ENCODE measurements at places on chromosomes 12 and 14.
A peak's percentile ranks its signal among the peaks of the same experiment; 100 is the strongest.

DNA sequence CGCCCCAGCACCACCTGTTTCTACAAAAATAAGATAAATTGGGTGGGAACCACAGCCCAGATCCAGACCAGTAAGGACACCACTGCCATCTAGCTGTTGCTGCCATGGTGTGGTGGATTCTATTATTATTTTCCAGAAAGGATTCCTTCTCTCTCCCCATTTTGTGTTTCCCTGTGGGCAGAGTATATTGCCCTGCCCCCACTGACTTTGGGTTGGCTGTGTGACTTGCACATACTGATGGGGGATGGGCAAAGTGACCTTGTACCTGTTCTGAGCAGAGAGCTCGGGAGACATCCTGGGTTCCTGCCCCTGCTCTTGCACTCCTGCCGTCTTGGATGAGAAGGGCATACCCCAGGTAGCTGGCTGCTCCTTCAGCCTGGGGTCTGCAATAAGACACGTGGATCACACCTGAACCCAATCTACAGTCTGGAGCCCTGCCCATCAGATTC is 24.3 kb downstream of the MOAP1 start:
- H3K4me3 ChIP-seq, result no peak overlapping the region
- H3K27ac ChIP-seq, result no peak overlapping the region
- no peak for DNase-seq
- H3K27me3 ChIP-seq, result no peaks in the 10 kb centered on the region

DNA sequence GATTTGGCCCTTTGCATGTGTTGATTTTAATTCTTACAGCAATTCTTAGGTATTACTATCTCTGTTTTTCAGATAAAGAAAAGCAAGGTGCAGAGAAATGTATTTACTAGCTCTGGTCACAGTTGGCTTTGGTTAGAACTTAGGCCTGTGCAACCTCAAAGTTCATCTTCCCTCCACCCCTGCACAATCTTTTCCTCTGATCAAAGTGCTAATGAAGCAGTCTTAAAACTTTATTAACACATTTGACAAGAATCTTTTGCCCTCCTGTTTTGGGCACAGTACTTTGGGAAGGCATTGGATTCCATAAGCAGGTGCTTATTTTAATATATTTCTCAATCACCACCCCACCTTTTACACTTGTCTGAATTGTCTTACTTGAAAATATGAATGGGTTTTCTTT is 2.7 kb downstream of the IRAK4 start:
- H3K27me3 ChIP-seq, result no peaks in the 10 kb centered on the region
- DNase-seq, result no peak
- peaks cover 25% of the 10 kb centered on the region for H3K36me3 ChIP-seq
- H3K4me1 ChIP-seq, result peaks cover 35% of the 10 kb centered on the region
- H3K27ac ChIP-seq, result peak overlapping the region; percentile 69
- peak overlapping the region; percentile 61 for H3K4me3 ChIP-seq

- peaks cover 46% of the 10 kb centered on the region for H3K4me1 ChIP-seq
- H3K4me3 ChIP-seq, result peak overlapping the region; percentile 47
- peaks cover 76% of the 10 kb centered on the region for H3K36me3 ChIP-seq
- DNase-seq, result peak; percentile 80
- H3K27me3 ChIP-seq, result no peaks in the 10 kb centered on the region
Observed at GRCh38 chr12:49763006-49763591, 21.7 kb downstream of the TMBIM6 start.

GRCh38 chr12:119211884-119212283 is 33.2 kb downstream of the HSPB8 start:
- no peak for DNase-seq
- no peak overlapping the region for H3K27ac ChIP-seq
- peaks cover 10% of the 10 kb centered on the region for H3K27me3 ChIP-seq
- H3K36me3 ChIP-seq, result no peaks in the 10 kb centered on the region

GRCh38 chr12:38124247-38125012 is 192.1 kb upstream of the ALG10B start:
- no peak overlapping the region for H3K27ac ChIP-seq
- peaks cover 2% of the 10 kb centered on the region for H3K4me1 ChIP-seq

DNA sequence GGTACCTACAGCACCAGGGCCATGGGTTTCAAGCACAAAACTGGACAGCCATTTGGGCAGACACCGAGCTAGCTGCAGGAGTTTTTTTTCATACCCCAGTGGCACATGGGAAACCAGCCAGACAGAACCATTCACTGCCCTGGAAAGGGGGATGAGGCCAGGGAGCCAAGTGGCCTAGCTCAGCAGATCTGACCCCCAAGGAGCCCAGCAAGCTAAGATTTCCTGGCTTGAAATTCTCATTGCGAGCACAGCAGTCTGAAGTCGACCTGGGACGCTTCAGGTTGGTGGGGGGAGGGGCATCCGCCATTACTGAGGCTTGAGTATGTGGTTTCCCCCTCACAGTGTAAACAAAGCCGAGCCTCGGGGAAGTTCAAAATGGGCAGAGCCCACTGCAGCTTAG is 81.2 kb upstream of the CCDC175 start:
- H3K4me3 ChIP-seq, result no peak overlapping the region
- peaks cover 1% of the 10 kb centered on the region for H3K4me1 ChIP-seq
- no peak overlapping the region for H3K27ac ChIP-seq
- peaks cover 10% of the 10 kb centered on the region for H3K27me3 ChIP-seq

DNA sequence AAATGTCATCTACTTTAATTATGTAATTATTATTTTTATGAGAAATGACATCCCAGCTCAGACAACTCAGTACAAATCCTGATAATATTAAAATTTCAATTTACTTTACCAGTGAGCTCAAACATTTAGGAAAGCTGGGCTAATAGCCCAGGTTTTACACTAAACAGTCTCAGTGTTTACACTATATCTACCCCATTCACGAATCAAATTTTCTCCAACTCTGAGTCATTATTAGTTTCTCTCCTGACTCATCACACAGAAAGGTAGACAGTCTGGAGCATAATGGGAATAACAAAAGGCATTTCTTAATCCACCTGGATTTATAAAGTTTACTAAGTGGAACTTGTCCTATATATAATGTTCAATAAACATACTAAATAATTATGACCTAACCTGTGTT is 5.7 kb downstream of the PAWR start:
- no peaks in the 10 kb centered on the region for H3K36me3 ChIP-seq
- peaks cover 52% of the 10 kb centered on the region for H3K27me3 ChIP-seq
- DNase-seq, result no peak
- H3K4me1 ChIP-seq, result no peaks in the 10 kb centered on the region
- H3K4me3 ChIP-seq, result no peak overlapping the region

GRCh38 chr12:110721570-110721969 is 21.1 kb downstream of the PPP1CC start:
- H3K4me3 ChIP-seq, result no peak overlapping the region
- peaks cover 9% of the 10 kb centered on the region for H3K4me1 ChIP-seq
- peaks cover 86% of the 10 kb centered on the region for H3K36me3 ChIP-seq
- DNase-seq, result no peak
- H3K27ac ChIP-seq, result no peak overlapping the region

DNA sequence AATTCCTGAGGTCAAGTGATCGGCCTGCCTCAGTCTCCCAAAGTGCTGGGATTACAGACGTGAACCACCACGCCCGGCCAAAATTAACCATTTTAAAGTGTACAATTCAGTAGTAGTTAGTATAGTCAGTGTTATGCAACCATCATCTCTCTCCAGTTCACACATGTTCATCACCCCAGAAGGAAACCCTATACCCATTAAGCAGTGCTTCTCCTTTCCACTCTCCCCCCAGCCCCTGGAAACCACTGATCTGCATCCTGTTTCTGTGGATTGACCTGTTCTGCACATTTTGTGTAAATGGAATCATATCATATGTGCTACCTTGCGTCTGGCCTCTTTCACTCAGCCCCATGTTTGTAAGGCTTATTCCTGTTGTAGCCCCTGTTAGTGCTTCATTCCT is 52.2 kb downstream of the PHETA1 start:
- H3K4me3 ChIP-seq, result no peak overlapping the region
- peaks cover 49% of the 10 kb centered on the region for H3K27me3 ChIP-seq
- no peak for DNase-seq
- H3K27ac ChIP-seq, result no peak overlapping the region
- H3K36me3 ChIP-seq, result no peaks in the 10 kb centered on the region

DNA sequence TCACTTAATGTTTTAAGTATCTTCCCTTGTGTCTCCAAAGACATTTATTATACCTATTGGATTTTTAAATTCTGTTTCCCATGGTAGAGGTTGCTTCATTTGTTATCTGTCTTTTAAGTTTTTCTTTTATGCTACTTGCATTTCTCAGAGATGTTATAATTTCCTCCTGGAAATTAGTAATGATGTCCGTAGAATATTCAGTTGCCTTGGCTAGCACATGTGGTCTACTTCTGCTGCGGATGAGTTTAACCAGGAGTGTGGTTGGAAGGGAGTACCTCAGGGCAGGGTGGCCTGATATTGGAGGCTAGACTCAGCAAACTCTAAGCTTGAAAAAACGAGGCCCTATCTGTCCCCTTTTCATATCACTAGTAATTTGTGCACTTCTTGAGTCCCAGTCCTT is 8.8 kb upstream of the EVL start:
- H3K4me3 ChIP-seq, result no peak overlapping the region
- H3K27me3 ChIP-seq, result no peaks in the 10 kb centered on the region
- peaks cover 39% of the 10 kb centered on the region for H3K4me1 ChIP-seq
- no peak overlapping the region for H3K27ac ChIP-seq

- H3K36me3 ChIP-seq, result no peaks in the 10 kb centered on the region
- no peak for DNase-seq
- no peak overlapping the region for H3K4me3 ChIP-seq
- H3K27ac ChIP-seq, result no peak overlapping the region
- H3K27me3 ChIP-seq, result peaks cover 27% of the 10 kb centered on the region
Observed at GRCh38 chr14:78227248-78228077, 57.3 kb downstream of the NRXN3 start.

DNA sequence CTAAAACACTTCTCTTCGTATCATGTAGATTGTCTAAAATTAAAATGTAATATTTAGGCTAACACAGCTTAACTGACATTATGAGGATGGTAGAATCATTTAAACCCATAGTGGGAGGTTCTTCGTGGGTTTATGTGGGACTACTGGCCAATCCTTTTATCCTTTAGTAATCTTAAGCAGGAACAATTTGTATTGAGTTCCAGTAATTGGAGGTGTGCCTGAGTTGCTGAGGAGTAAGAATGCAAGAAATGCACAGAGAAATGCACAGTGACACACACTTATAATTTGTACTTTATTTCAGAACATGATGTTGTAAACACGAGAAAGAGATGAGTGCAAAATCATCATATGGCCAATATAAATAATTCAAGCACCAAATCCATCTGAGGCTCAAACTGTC is 22.3 kb downstream of the OTOGL start:
- no peak for DNase-seq
- no peak overlapping the region for H3K27ac ChIP-seq
- no peak overlapping the region for H3K4me3 ChIP-seq
- peaks cover 16% of the 10 kb centered on the region for H3K27me3 ChIP-seq

DNA sequence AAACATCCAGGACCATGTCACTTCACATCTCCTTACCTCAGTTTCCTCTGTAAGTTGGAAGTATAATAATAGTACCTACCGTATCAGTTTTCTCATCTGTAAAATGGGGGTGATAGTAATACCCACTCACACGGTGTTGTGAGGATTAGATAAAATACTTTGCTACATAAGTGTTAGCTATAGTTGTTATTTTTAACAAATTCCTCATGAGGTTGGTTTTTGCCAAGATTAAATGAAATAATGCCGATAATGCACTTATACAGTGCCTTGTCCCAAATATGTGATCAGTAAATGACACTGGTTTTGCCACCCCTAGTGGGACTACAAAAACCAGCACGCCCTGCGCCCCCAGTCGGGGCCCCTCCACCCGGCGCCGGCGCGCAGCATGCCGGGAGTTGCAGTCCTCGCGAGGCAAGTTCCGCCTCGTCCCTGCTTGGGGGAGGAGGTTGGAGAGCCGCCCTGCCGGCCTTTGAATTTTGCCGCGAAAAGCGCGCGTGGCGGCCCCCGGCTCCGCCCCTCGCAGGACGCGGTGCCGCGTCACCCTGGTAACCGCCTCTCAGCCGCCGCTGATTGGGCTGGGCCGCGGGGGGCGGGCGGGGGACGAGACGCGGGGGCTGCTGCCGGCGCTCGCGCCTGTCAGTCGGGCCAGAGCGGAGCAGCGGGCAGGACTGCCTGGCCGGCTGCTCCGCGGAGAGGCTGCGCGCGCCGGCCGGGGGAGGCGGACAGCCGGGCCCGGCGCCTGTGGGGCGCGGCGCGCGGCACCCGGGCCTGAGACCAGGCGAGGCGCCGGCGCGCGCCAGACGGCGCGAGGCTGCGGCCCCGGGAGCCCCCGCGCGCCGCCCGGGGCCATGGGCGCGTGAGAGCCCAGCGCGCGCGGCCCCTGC is at the start of gene FAM222A:
TSS of gene FAM222A (plus strand) at position 639 of the 884 bp plus-strand sequence. CDS start 30,322 bp downstream, outside the sequence.
- peaks cover 45% of the 10 kb centered on the region for H3K27me3 ChIP-seq
- no peak within 1 kb of the TSS for H3K27ac ChIP-seq
- H3K36me3 ChIP-seq, result peaks cover 10% of the 10 kb centered on the region
- H3K4me3 ChIP-seq, result peak within 1 kb of the TSS; percentile 61
- peak; percentile 97 for DNase-seq

GRCh38 chr12:53928054-53928835 is 10.4 kb upstream of the HOXC13 start:
- DNase-seq, result no peak
- H3K27ac ChIP-seq, result no peak overlapping the region
- no peak overlapping the region for H3K4me3 ChIP-seq
- peaks cover 100% of the 10 kb centered on the region for H3K27me3 ChIP-seq

DNA sequence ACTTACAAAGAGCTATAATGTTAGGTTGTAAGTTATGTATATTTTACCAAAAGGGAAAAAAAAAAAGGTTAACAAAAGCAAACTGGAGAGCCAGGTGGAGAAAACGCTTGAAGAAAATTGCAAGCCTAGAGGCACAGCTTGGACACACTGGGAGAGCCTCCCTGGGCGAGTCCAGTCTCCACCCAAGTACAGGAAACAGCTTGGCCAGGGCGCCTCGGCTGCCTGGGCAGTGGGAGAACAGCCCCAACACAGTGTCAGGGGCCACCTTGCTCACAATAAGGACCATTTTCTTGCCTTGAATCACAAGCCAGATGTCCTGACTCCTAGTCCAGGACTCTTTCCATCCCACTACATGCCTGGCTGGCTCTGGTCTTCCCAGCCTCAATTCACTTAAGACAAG is 33.3 kb downstream of the TTC7B start:
- no peak overlapping the region for H3K4me3 ChIP-seq
- no peaks in the 10 kb centered on the region for H3K4me1 ChIP-seq
- no peak for DNase-seq
- H3K27me3 ChIP-seq, result no peaks in the 10 kb centered on the region
- H3K27ac ChIP-seq, result no peak overlapping the region
- no peaks in the 10 kb centered on the region for H3K36me3 ChIP-seq

DNA sequence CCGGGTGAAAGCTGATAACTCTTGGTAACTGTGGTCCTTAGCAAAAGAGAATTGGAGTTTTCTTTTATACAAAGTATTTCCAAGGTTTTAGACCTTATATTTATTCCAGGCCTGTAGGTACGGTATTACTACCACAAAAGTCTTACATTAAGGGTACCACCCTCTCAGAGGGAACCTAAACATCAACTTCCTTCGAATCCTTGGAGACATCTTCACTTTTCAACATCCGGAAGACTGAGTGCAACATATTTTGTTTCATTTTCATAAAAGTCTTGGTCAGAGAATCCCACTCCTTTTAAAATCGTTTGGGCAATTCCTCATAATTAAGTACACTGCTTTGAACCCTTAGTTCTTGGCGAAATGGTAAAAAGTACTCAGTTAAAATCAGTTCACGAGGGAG is 1.2 kb downstream of the CNOT2 start:
- peaks cover 76% of the 10 kb centered on the region for H3K4me1 ChIP-seq
- peaks cover 55% of the 10 kb centered on the region for H3K36me3 ChIP-seq
- H3K4me3 ChIP-seq, result peak overlapping the region; percentile 98
- DNase-seq, result no peak
- H3K27me3 ChIP-seq, result no peaks in the 10 kb centered on the region
- peak overlapping the region; percentile 100 for H3K27ac ChIP-seq

GRCh38 chr12:53513712-53514410 is 6.6 kb upstream of the NPFF start:
- no peak for DNase-seq
- H3K4me1 ChIP-seq, result no peaks in the 10 kb centered on the region
- no peak overlapping the region for H3K4me3 ChIP-seq
